ENCODE measurements at places on chromosomes 5 and 9.

DNA sequence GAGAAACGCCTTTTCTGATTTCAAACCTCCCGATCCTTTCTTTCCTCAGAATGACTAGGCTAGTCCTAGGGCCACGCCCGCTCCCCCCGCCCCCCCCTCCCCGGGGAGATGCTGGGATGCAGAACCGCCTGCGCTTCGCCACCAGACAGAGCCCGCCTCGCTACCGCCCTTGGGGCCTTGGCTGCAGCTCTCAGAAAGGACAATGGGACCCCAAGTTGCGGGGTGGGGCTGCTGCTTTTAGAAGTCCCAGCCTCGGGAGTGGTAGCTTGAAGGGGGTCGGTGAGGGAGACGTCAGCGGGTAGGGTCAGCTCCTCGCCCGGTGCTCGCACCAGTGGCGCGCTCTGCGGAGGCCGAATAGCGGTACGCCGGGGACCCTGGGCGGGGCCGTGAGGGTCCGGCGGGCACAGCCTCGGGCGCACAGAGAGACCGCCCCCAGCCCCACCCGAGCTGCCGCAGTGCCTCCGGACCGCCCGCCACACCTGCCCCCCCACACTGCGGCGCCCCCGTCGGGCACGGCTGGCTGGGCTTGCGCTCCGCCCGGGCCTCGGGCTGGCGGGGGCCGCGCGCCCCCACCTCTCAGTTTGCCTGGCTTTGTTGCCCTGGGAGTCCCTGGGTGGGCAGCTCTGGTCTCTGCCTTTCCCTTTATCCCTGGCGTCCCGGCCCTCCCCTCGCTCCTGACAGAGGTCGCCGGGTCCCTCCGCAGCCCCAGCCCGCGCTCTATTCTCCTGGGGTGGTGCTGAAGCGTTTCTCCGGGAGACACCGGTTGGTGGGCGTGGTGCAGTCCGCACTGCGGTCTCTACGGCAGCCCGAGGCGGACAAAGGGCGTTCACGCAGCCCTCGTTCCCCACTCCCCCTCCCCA is 1.2 kb downstream of the MAP1B start:
- DNase-seq, result no peak

- DNase-seq, result no peak
These were observed 16.6 kb downstream of the OCLN start for GRCh38 chr5:69509212-69509611.

- DNase-seq, result no peak
These were observed 37.3 kb upstream of the KCNIP1 start for GRCh38 chr5:170466553-170466952.

DNA sequence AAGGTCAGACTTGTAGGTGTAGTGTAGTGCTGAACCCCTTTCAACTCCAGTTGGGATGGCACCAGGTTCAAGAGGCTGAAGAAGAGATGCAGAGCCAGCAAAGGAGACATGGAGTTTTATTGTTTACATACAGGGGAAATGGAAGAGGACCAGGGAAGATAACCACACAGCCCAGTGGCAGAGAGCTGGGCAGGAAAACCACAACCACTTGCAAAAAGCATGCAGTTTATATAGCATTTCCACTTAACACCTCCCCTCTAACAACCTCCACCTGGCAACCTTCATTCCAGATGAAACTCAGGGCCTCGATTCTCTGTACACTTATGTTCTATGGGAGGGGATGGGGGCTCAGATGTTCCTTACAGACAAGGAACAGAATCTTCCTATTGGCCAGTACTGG is 56.9 kb downstream of the SNX24 start:
- DNase-seq, result no peak

DNA sequence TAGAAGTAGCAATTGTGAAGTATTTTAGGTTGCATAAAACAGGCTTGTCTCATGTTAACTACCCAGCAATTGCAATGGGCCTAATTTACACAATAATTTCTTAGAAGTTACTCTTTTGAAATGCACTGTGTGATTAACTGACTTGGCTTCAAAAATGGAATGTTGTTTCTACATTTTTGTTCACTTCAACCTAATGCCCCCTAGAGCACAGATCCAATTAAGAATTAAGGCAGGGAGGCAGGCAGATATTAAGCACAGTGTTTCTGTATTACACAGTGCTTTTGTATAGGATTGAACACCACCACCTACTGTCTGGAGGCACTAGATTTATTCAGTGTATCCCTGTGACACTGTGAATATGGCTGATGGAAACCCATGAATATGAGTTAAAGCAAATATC is 302.1 kb downstream of the FBXL17 start:
- DNase-seq, result no peak

DNA sequence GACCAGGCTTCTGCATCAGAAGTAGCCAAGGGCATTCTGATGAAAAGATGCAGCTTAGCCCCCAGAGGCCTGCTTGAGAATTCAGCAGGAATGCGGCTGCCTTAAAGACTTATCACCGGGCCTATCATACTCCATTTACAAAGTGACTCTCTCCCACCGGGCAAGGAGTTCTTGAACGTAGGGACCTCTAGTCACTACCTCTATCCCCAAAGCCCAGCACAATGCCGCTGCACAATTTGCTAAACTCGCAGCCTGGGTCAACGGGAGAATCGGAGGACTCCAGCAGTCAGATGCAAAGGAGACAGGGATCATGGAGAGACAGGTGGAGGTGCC is 661 bp downstream of the PDCL start:
- no peak for DNase-seq

DNA sequence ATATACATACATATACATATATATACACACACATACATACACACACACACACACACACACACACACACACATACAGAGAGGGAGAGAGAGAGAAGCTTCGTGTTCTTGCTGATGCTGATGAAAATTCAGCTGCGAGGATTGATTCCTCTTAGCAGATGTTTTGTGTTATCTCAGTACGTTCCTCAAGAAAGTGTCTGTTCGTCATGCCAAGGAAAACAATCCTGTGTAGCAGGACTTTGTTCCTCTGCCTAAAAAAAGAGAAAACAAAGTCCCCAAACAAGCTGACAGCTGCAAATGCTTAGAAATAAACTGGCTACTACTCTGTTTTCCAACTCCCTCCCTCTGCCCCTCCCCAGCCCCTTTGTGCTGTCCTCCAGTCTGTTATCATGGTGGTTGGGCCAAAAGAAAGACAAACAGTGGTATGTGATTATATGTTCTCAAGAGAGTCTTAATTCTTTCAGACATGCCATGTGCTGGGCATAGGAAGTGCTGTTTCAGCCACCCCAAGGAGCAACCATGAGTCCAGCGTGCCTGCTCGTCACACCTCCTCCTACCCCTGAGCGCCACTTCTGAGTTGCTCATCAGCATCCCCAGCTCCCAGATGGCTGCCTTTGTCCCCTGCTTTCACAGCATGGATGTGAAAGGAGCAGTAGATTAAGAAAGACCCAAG is 71.5 kb upstream of the EQTN start:
- no peak for DNase-seq

DNA sequence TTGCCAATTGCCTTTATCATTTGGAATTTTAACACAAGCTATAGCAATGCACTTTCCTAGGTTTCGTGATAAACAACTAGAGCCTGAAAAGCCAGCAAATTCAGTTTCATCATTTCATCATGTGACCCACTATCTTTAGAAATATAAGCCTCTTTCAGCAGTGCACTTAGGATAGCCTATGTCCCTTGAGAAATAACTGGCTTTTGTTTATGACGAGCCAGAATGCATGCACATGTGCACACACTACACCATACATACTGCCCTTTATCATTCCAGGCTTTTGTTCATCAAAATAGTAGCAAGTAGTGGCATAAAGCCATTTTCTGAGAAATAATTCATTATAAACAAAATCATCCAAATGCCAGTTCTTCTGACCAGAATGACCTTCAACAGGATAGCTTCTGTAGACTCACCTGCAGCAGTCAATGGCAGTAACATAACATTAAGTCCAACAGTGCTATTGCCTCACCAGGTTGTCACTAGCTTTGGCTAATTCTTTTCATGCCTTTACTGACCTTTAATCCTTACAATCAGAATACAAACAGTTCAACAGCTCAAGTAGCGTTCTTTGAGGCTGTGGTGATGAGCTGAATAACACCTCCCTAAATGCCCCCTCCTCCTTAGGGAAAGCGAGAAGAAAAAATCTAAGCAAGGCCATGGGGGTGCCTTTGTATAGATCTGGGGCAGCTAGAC is 132.3 kb upstream of the SMARCA2 start:
- no peak for DNase-seq

DNA sequence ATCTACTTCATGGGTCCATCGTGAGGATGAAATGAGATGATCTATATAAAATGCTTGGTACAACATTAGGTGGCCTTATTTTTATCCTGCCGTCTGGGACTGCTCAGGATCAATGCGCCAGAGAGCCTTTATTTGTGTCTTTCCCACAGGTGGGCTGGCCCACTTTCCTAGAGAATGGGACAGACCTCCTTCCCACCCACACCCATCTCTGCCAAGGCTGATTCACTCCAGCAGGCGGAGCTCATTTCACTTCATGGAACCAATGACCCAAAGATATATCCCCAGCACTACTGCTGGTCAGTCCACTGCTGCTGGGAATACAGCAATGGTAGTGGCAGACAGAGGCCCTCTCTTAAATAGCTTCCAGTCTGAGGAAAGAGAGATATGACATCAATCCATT is 35.7 kb downstream of the TGFBI start:
- no peak for DNase-seq

DNA sequence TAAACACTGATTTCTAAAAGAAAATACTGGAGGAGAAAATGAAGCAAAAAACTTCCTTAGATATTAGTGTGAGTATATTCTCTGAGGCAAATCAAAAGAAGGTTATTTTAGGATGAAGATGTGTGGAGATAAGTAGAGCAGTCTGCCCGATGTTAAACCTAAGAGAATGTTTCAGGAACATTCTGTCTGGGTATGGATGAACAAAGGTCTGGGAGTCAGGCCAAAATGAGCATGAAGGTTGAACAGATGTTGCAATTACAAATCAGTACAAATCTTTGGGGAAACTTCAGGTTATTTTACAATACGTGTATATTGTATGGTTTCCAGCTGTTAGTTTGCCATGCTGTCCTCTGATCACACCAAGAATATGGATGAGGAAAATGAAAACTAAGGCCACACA is 14.4 kb upstream of the CEP78 start:
- DNase-seq, result no peak

DNA sequence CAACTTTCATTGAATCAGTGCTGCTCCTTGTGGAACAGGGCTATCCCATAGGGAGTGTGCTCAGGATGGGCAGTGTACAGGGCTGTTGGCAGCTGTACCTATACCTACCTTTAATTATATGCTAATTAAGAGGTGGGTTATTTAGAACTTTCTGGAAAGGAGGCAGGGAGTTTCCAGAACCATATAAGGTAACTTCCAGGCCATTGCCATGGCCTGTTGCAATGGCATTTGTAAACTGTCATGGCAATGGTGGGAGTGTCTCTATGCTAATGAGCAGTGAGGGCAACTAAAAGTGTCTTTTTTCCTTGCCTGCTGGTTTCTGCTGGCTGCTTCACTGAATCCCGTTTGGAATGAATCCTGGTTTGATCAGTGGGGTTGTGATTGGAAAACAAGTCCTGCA is 2.3 kb upstream of the ARHGAP26 start:
- no peak for DNase-seq

All from CD4-positive, alpha-beta T cell treated with Interleukin-4 for 1 hour (primary cell).